ENCODE measurements at places on chromosomes 6 and 20.

DNA sequence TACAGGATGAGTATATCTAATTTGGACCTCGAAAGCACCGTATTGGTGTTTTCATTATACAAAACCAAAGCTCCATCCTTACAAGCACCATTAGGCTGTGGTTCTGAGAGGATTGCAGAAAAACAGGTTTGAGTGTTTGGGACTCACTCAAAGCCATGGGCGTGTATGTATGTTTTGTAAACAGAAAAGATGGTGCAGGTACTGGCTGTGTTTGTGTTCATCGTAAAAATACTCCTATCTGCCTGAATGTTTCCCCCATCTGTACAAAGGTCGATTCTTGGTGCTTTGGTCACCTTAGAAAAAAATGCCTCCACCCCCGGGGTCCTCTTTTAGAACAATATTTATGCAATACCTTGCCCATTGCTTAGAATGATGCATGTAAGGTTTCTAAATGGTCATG lies 286.6 kb downstream of the TSHZ2 start:
- no peak for DNase-seq

DNA sequence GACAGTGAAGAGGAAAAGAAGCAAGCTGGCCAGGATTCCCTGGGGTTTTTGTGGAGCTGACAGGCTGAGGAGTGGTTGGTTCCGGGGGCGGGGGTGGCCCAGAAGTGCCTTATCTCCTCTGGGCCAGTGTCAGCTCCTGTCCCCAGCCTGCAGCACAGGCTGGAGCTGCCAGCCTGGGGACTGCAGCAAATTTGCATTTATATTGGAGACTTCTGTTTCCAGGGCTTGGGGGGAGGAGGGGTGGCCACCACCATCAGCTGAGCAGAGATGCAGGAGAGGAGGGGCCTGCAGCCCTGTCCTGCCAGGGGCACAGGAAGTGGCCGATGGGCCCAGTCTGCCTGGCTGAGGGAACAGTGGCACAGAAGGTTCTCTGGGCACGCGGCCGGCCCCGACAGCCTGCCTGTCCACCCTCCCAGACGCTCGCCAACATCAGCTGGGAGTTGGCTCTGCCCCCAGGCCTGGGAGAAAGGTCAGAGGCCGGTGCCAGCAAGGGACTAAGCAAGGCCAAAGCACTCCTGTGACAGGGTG lies 24.3 kb upstream of the SCRT2 start:
- no peak for DNase-seq

DNA sequence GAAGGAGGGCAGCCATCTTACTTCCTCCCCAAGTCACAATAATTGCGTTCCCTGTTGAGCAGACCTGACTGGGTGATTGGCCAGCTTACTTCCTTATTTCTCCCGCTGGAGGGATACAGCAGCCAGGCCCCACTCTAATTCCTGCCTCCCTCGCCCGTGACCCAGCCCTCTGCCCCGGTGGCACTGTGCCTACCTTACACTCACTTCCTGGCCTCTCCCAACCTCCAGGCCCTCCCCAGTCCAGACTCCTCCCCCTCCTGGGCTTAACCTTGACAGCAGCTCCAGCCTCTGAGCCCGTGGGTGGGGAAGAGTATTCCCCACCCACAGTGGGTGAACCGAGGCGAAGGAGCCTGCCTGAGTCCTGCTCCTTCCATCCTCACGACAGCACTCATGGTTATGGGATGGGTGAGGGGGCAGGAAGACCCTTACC lies 3.0 kb downstream of the BAK1 start:
- peak; percentile 71 for DNase-seq

DNA sequence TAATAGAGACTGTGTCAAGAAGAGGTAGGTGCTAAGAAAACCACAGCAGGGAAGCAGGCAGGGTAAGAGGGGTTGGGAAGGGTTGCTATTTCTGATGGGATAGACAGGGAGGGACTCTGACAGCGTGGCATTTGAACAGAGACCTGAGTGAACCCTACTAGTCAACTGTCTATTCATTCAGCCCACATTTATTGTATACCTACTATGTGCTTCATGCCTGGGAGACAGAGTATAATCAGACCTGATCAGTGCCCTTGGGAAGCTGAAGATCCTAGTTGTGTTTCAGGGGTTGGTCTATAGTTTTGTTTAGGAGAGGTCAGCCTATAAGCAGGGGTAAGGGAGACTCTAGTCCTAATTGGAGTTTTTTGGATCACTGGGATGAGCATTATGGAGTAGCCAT lies 14.9 kb upstream of the CAPN11 start:
- no peak for DNase-seq

- DNase-seq: peak; percentile 24
Observed at GRCh38 chr6:139927236-139927635, 552.8 kb upstream of the CITED2 start.

GRCh38 chr6:27531772-27532459 lies 59.0 kb upstream of the ZNF184 start:
- DNase-seq: no peak

GRCh38 chr6:54602591-54602990 lies 244.0 kb upstream of the FAM83B start:
- DNase-seq: no peak

DNA sequence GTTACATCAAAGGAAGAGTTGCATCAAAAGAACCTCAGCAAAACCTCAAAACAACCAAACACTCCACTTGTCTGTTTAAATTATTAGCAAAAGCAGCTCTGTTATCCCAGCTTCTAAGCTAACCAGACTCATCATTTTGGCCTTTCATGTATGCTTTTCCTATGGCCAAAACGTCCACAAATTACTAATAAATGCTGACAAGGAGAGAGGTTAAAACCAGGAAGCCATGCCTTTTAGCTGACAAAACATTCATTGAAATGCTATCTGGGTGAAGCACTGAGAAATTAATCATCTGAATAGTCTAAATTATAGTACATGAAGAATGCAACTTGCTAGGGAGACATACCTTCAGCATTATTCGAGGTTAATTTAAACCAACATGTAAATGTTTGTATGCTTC lies 80.6 kb downstream of the LAMA2 start:
- no peak for DNase-seq

DNA sequence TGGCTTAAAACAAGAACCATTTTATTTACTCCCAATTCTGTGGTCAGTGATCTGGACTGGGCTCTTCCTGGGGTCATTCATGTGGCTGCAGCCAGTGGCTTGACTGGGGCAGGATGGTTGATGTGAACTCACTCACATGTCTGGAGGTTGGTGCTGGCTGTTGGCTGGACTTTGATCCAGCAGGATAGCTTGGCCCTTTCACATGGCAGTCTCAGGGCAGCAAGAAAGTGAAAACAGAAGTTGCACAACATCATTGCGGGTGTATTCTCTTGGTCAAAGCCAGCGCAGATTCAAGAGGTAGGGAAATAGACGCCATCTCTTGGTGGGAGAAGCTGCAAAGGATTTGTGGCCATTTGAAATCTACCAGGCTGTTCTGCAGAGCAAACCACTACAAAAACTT lies 77.2 kb downstream of the MDGA1 start:
- peak; percentile 35 for DNase-seq

DNA sequence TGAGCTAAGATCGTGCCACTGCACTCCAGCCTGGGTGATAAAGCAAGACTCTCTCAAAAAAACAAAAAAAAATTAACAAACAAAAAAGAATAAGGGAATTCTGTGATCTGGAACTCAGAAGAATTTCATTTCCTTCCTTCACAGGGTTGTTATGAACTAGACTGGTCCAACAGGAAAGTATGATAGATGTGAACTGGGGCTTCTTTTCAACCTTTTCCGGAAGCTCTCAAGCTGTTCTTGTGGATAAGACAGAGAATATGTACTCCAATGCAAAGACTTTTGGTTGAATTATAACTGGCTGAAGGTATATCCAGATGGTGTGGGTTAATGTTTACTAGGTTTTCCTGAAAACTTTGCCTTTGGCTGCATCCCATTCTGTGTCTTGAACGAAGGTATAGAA lies 5.3 kb downstream of the RNF8 start:
- no peak for DNase-seq

- DNase-seq: no peak
Observed at GRCh38 chr6:69865126-69865525, 1.2 kb upstream of the COL19A1 start.

DNA sequence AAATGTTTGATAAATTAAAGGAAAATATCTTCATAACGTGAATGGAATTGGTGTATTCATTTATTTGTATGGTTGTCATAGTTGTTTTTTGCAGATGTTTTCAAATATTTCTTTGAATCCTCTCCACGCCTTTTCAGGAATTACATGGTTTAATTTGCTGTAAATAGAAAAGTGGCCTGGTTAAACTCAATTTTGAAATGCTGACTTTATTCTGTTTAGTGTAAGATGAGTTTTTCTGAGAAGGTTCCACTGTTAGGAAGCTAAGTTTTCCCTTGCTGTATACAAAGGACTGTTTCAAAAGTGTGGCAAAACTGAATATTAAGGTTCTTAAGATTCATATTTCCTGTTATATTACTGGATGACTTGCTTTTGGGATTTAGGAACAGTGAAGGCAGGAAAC lies 503 bp upstream of the ZC2HC1B start:
- DNase-seq: no peak

- peak; percentile 9 for DNase-seq
Observed at GRCh38 chr6:167744681-167745669, 81.7 kb upstream of the AFDN start.

DNA sequence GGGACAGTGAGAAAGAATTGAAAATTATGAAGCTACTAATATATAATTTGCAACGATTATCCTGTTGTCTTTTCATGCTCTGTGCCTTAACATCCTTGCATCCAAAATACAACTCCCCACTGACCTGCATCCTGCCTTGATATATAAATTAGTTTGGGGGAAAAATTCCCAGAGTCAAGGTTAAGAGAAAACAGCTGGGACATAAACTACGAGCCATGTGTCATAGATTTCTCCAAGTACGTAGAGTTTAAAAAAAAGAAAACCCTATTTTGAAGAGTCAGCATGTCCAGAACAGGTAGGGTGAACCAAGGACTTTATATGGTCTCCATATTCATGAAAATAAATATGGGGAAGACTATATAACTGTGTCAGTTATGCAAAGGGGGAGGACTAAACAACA lies 123.8 kb upstream of the MARCKS start:
- DNase-seq: no peak

DNA sequence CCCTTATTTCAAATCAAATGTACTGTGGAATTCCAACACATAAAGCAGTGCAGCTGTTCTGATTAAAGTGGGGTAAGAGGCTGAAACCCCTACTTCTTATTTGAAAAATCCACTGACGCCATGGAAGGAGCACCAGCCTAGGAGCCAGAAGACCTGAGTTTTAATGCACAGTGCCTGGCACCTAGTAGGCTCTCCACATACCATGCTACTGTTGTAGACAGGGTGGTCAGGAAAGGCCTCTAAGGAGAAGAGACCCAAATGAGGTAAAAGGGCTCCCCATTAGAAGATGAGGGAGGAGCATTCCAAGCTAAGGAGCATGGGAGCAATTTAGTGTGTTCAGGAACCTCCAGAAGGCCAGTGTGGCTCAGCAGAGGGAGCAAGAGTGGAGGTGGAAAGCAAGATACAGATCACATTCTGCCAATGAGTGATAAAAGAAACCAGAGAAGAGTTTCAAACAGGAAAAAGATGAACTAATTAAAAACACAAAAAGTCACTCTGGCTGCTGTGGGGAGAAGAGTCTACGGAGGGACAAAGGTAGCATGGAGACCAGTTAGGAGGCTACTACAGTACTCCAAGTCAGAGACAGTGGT lies 11.8 kb upstream of the ZNF76 start:
- no peak for DNase-seq

GRCh38 chr6:15588971-15589634 lies 73.7 kb downstream of the DTNBP1 start:
- DNase-seq: no peak

DNA sequence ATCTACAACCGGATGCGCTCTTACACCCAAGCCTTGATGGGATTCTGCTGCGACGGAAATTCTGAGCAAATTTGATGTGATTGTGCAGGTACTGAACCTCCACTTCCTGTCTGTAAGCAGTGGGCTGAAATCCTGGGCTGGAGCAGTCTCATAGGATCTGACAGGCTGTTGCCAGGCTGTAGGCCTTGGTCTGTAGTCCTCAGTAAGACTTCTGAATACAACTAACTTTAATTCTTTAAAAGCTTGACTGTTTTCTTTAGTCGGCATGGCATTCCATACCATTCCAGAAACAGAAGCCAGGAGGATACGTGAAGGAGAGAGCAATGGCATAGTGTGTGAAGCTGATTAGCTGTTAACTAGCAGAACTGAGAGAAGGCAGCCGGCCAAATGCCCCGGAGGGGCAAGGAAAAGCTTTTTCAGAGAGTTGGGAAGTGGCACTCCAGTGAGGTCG lies 68.3 kb downstream of the ADTRP start:
- DNase-seq: no peak

GRCh38 chr20:12291386-12291785 lies 373.7 kb downstream of the BTBD3 start:
- DNase-seq: no peak

DNA sequence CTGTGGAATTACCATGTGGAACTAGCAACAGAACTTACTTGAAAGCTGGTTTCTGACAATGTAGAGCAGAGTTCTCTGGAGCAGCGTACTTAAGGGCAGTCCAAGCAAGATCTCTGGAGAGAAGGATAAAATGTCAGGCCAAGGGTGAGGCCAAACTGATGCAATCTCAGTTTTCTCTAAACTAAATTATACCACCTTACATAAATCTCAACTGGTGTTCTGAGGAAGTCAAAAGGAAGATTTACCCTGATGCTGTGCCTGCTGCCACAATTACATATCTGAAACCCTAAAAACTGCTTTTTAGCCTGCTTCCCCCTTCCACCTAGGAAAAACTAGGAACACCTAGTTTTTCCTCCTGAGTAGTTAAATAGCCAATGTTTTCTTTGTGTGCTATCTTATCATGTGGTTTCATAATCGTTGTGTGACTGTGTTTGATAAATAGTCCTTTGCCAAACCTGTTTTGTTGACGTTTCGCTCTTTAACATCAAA lies 28.1 kb downstream of the NCOA7 start:
- DNase-seq: no peak

- peak; percentile 64 for DNase-seq
Observed at GRCh38 chr6:12010635-12011275, 1.4 kb upstream of the HIVEP1 start.

DNA sequence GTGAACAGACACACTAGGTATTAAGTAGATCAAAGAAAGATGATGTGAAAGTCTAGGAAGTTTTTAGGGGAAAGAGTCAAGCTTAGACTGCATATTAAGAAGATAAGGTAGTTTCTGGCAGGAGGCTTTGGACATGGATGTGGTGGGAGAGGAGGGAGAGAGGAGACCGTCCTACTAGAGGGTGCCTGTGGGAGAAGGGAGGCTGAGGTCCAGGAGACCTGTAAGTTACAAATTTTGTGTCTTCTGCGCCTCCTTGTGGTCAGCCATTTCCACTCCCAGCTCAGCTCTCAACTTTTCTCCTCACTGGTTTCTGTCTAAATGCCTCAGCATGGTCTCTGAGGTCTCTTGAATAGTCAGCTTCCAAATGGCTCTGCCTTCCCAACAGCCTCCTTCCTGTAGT lies 193.5 kb downstream of the UNC5CL start:
- peak; percentile 21 for DNase-seq

DNA sequence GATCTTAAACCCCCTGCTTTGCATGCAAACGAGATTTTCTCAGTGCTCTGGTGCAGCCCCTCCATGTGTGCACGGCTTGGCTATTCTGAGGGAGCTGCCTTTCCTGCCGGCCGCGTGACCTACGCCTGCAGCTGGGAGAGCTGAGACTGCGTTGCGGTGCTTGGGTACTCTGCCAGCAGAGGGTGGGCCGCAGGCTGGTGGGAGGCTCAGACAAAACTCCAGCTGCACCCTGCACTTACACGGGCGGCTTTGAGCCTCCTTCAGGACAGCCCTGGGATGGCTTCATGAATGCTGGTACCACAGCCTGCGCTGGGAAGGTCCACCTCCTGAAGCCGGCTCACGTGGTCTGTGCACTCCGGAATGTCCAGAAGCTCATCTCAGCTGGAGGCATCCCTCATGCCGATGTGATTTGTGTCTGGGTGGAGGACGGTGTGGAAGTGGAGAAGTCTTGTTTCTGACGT lies 223.7 kb downstream of the DLL1 start:
- no peak for DNase-seq
